WTC11 (cell line): ENCODE measurements at places on chromosomes 11 and 22. TPM values are rescaled to one million over a fixed set of nuclear protein-coding genes. Genes with fewer than 3 reads are reported as not detected.

The P2RX3 gene
- 0.26 to 1.1 TPM (median 0.66 TPM) in 3 replicates for total RNA-seq

The SOX6 gene
- total RNA-seq: 0.13 to 0.62 TPM (median 0.32 TPM) in 3 replicates

The PGA3 gene
- total RNA-seq: 0.20 to 0.37 TPM in 2 of 3 replicates, not detected in the other

The SPI1 gene
- total RNA-seq: 0.21 to 0.59 TPM (median 0.39 TPM) in 3 replicates

DNA sequence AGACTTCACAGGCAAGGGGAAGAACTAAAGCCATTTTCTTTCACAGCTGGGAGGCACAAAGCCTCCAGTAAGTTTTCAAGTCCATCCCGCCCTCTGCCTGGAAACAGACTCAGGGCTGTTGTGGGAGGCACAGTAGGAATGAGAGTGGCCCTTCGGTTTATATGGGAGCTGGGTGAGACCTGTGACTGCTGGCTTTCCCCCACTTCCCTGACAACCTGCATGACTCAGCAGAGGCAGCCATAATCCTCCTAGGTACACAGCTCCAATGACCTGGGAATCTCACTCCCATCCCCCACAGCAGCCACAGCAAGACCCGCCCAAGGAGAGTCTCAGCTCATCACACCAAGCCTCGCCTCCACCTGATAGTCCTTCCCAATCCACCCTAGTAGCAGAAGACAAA lies 12.1 kb upstream of the TMEM45B start:
- DNase-seq: no peak

- no peak for DNase-seq
Observed at GRCh38 chr22:37281646-37282384, 493 bp upstream of the CYTH4 start.
